ENCODE measurements at places on chromosomes 2 and 18. TPM values are rescaled to one million over a fixed set of nuclear protein-coding genes. Genes with fewer than 3 reads are reported as not detected.
A peak's percentile ranks its signal among the peaks of the same experiment; 100 is the strongest.

GRCh38 chr2:145380436-145381017 is 860.6 kb upstream of the ZEB2 start:
- DNase-seq: no peak

GRCh38 chr2:114040826-114041225 is 150.9 kb downstream of the ACTR3 start:
- DNase-seq: no peak

GRCh38 chr18:70459731-70460130 is 170.9 kb downstream of the SOCS6 start:
- DNase-seq: no peak

- DNase-seq: no peak
These were observed 458.5 kb upstream of the SALL3 start for GRCh38 chr18:78521136-78521535.

DNA sequence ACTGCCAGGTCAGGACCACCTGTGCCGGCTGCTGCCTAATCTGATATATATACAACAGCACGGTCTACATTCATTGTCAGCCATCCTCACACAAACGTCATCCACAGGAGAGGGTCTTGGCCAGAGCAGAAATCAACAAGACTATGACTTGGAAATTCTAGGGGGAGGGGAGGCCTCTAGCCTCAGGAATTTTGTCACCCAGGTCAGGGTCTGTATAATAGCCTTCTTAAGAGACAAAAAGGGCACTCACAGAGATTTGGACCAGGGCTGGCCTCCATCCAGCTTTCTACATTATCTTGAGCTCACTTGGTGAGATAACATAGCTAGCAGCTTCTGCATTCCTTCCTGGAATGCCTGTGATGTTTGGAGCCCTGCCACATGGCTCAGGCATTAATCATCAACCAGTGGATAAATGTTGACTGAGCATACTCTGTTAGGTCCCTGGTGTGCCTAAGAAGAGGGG is 50.4 kb upstream of the CTIF start:
- DNase-seq: peak; percentile 15

The GEN1 gene
- 12.0 TPM for polyA plus RNA-seq

The SNRPD1 gene
- 179 TPM for polyA plus RNA-seq

The CLEC4F gene
- polyA plus RNA-seq: 0.04 TPM
